Lung (tissue), 17 donors: ENCODE measurements at places on chromosomes 13 and 19.

DNA sequence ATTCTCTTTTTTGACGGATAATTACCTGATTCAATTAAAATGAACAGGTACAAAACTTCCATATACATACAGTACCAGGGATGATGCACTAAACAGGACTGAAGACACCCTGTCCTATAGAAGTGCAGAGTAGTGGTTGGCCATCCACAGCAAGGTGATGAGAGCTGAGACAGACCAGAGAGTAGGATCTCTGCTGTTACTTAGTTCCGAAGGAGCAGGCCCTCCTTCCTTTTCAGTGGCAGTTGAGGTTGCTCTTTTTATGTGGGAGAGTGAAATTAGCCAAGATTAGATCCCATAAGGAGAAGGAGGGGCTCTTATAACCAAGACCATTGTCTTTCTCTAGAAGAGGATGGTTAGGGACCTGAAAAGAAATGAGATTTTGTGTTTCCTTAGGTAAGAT is 4.0 kb downstream of the PDS5B start:
- DNase-seq = peak; percentile 24

GRCh38 chr19:57437931-57438330 is 2.8 kb downstream of the ZNF749 start:
- no peak for DNase-seq

- DNase-seq = no peak
These were observed 327.5 kb upstream of the SPRY2 start for GRCh38 chr13:80668452-80668851.

- DNase-seq = no peak
These were observed 1.8 kb downstream of the ZNF460 start for GRCh38 chr19:57282011-57282643.

GRCh38 chr13:45393941-45394570 is 24.1 kb downstream of the SLC25A30 start:
- DNase-seq = no peak

GRCh38 chr13:29849071-29849631 is 1.3 kb downstream of the UBL3 start:
- DNase-seq = peak; percentile 77

DNA sequence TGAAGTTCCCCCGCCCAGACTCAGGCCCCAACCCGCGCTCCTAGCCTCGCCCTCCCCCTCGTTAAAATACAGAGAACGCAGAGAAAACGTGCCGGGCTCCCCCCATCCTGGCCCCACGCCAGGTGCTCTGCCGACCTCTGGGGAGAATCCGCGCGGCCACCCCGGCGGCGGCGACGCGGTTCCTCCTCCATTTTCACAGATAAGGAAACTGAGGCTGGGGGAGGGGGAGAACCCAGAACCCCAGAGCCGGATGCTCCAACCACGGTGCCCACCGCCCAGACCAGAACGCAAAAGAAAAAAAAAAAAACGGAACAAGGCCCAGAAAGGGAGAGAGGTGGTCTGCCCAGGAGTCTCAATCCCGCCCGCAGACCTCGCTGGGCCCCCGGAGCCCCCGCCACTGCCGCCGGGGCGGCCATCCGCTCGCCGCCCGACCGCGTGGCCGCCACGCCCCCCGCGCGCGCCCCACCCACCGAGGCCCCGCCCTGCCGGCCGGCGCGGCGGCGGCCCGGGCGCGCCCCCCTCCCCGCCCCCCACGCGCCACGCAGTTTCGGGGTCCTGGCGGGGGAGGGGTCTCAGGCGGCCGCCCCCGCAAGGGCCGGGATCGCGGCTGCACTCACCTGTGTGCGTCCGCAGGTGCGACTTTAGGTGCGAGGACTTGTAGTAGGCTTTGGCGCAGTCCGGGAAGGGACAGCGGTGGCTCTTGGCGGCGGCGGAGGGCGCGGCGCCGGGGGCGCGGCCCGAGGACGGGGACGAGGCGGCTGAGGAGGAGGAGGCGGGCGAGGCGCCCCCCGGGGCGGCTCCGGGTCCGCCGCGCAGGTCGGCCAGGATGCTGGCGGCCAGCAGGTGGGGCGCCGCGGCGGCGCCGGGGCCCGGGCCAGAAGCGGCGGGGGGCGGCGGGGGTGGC is 703 bp downstream of the KLF16 start:
- DNase-seq = peak; percentile 63

GRCh38 chr13:25281193-25281934 is 5.9 kb downstream of the MTMR6 start:
- DNase-seq = peak; percentile 15

- no peak for DNase-seq
These were observed 37.2 kb downstream of the COL4A2 start for GRCh38 chr13:110344320-110344719.

- DNase-seq = no peak
These were observed 28.1 kb upstream of the HMGB1 start for GRCh38 chr13:30493658-30494381.

DNA sequence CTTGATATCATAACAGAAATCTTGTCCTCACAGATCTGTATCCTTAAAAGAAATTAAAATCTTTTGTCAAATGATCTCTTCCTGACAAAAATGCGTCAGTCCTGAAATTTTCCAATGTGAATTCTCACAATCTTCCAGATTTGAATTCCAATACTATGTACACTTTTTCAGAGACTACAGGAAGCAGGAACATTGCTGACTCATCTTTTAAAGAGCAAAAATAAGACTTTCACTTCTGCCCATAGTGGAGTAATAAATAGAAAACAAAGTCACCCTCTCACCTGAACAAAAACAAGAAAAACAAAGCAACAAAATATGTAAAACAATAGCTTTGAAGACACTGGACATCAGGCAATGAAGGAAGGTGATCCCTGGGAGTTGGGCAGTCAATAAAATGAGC is 167.0 kb upstream of the IPO5 start:
- DNase-seq = no peak

GRCh38 chr19:4391701-4392483 is 8.5 kb downstream of the SH3GL1 start:
- peak; percentile 81 for DNase-seq

DNA sequence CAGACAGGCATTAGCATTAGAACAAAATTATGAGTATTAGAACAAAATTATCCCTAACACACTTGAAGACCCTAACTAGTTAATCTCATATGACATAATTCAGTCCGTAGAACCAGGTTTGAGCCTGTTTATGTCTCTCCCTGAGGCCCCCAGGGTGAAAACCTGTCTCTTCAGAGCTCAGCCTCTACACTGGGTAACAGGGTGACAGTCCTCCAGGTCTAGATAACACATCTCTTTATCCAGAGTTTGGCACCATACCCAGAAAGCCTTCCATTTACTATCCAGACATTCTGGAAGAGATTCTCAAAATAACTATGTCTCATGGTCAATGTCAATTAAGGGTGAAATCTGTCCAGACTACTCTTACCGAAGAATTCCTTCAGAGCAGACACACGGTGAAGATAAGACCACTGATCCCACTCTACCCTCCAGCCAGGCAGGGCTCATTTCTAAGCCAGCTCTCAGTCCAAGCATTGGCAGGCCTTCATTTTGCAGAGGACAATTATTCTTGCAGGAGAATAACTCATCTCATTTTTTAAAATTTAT is 1195.3 kb downstream of the EFNB2 start:
- no peak for DNase-seq

DNA sequence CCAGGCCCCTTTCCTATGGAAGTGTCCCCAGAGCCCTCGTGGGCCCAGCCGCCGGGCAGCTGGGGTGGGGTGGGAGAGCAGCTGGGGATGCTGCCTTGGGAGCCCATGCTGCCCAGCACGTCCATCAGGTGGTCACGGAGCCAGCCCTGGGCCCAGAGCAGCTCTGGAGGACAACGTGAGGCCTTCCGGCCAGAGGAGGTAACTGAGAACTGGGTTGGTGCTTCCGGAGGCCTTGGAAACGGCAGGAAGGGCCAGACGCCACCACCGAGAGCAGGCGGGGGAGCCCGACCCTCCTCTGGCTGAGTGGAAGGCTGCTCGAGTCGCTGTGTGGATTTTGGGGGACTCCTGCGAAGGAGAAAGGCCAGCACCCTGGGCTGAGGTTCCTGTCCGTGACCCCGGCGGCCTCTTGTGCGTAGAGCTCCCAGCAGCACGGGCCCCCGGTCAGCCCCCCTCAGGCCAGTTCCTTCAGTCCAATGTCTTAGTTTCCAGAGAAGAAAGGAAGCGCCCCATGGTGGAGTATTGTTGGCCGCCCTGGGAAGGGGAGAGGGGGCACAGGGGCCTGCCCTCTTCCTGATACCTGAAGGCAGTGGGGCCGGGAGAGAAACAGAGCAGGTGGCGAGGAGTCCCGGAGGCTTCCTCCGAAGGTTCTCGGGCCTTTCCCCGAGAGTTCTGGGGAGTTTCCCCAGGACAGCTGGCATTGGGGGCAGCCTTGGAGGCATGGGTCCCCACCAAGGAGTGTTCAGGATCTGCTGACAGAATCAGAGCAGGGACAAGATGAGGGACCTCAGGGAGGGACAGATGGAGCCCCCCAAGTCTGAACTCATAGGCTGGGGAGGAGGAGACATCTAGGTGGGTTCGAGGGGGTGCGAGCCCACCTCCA is 68.8 kb downstream of the MLLT1 start:
- no peak for DNase-seq

DNA sequence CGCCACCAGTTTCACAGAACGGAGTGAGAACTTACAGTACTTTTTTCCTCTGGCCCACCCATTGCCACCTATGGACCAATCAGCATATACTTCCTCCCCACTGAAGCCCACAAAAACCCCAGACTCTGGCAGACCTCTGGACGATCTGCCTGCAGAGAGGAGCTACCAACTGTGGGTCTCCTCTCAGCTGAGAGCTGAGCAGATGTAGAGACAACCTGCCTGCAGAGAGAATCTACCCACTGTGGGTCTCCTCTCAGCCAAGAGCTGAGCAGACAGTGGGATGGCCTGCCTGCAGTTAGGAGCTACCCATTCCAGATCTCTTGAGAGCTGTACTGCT is 69.7 kb downstream of the PIBF1 start:
- no peak for DNase-seq

DNA sequence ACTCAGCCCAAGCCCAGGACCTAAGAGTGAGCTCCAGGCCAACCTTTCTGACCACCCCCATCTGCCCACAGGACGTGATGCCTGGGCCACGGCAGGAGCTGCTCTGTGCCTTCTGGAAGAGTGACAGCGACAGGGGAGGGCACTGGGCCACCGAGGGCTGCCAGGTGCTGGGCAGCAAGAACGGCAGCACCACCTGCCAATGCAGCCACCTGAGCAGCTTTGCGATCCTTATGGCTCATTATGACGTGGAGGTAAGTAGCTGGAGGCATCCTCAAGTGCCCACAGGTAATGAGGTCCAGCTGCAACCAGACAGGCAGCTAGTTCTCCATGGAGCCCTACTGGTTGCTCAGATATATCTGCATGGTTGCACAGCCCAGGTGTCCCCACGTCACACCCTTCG is 14.8 kb downstream of the DDX39A start:
- no peak for DNase-seq

DNA sequence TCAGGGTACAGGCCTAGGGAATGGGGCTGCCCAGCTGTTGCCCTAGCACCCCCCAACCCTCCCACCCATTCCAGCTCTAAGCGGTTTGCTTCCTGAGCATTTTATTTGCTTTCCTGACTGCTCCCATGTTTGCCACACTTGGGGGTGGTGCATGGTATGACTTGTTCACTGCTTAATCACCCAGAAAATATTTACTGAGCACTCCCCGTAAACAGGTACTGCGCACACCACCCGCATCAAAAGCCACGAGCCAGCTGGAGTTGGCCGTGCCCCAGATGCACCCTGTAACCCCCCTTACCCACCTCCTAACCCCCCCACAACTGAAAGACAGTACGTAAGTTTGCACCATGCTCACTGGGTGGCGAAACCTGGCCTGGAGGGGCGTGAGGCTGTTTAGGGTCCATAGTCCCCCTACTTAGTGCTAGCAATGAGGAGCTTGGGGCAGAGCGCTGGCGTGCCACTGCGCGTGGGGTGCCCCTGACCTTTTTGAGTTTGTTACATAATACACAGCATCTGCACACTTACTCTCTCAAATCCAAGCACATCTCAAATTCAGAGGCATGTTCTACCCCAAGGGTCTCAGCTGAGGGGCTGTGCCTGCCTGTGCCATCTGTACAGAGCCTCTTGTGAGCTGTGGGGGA is 29.8 kb downstream of the DPF1 start:
- DNase-seq = no peak

GRCh38 chr19:5951338-5951861 is 26.5 kb downstream of the RANBP3 start:
- DNase-seq = no peak

- peak; percentile 37 for DNase-seq
These were observed 813 bp downstream of the ZNF296 start for GRCh38 chr19:45075301-45076028.

GRCh38 chr19:9058905-9059667 is 27.8 kb upstream of the OR1M1 start:
- no peak for DNase-seq

GRCh38 chr13:60590800-60591747 is 194.1 kb downstream of the TDRD3 start:
- peak; percentile 23 for DNase-seq

- DNase-seq = no peak
These were observed 32.4 kb downstream of the HPN start for GRCh38 chr19:35073941-35074340.

DNA sequence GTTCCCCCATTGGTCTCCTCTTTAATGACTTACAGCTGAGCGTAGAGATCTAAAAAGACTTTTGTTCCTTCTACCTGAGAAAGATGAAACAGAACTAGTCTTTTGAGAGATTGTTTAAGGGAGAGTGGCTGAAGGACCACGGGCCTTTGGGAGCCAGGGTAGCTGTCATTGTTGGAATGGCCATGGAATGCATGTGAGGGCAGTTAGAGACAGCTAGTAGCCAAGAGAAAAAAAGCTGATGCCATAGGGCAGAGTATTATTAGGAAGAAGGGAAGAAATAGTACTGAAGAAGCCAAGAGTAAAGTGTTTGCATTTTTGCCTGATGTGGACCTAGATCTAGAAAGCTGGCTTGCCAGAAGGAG is 5.6 kb downstream of the ZNF507 start:
- no peak for DNase-seq
